Stimulated activated naive CD4-positive, alpha-beta T cell (primary cell): ENCODE measurements at places on chromosomes 6 and 20.

GRCh38 chr6:5761370-5761769 is 245.4 kb downstream of the NRN1 start:
- DNase-seq = no peak

DNA sequence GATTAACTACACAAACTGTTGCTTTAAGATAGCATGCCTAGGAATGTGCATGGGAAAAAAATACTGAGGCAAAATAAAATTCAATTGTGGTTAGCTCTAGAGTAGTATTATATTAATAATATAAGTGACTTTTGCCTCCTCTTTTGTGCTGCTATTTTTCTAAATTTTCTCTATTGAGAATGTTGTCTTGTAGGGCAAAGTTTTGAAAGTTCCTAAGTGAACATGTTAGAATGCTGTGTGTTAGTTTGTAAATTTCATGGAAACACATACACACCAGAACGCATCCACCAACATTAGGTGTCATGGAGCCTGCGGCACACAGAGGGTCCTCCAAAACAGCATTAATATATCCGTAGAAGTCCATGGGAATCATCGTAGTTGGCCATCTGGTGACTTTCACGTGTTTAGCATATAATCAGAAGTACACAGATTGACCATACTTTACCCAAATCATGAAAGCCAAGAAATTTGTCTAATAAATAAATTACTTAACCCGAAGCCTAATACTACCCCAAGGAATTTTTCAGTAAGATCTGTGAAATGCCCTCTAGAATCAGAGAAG is 25.6 kb downstream of the ARHGAP18 start:
- DNase-seq = no peak

GRCh38 chr6:160363016-160363996 is 15.1 kb downstream of the SLC22A3 start:
- DNase-seq = no peak

GRCh38 chr6:129929433-129929832 is 68.3 kb upstream of the TMEM244 start:
- no peak for DNase-seq

GRCh38 chr6:57195457-57195856 is 23.3 kb downstream of the BAG2 start:
- no peak for DNase-seq
